Brain microvascular endothelial cell (primary cell): ENCODE measurements at places on chromosomes 2 and 18.

GRCh38 chr18:80244956-80245730 lies 2.2 kb downstream of the PARD6G start:
- no peak for DNase-seq

GRCh38 chr2:41483226-41483625 lies 564.6 kb upstream of the PKDCC start:
- no peak for DNase-seq

- DNase-seq: no peak
Measured at GRCh38 chr2:47735912-47736311, 47.0 kb upstream of the MSH6 start.

DNA sequence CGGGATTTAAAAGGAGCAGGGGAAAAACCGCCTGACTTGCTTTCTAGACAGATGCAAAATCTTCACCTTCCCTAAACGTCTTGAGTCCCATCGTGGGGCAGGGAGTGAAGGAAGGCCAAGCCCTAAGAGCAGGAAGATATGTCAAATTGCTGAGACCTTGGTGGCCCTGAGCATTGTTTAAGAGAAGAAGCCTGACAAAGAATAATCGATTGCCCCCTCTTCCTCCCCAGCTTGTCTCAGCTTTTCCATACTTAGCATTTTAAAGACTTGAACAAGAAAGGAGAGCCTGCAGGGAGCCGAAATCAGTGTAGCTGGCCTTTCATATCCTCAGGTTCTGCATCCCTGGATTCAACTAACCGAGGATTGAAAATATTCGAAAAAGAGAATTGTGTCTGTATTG lies 157.6 kb upstream of the DLX2 start:
- no peak for DNase-seq

- no peak for DNase-seq
Measured at GRCh38 chr2:217085543-217085942, 225.7 kb upstream of the TNP1 start.

GRCh38 chr18:11327391-11328009 lies 178.1 kb upstream of the PIEZO2 start:
- no peak for DNase-seq

DNA sequence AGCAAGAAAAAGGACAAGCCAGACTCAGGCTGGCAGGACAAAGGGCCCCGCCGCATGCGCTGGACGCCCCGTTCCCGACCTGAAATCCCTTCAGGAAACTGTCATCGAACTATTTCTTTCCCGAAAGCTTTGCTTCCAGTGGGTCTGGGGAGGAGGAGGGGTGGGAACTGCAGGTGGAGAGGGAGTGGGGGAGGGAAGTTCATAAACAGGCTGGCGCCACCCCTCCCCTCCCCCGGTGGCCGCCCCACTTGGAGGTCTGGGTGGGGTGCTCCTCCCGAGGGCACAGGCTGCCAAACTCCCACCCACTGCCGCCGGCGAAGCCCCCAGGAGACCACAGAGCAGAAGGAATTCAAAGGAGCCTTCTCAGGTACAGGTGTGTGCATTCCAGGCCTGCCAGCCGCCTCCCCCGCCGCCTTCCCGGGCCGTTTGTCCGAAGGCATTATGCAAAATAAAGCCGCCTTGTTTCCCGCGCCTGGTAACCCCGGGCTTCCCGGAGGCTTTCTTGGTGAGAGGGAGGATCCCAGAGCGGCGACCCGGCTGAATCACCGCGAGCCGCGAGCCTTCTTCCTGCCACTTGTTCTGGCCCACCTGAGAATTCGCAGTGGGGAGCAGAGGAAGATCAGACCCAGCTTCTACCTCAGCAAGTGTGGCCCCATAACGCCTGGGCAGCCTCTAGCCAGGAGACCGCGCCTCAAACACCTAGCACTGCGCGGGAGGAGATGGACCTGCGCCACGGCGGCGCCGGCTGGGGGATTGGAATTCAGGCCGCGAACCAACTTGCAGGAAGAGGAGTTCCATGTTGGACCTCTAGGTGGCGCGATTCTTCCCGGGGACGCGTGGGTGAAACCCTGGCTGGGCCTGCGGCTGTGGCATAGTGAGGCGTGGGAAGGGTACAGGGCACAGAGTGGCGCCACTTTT lies 101.9 kb downstream of the FOXI3 start:
- peak; percentile 16 for DNase-seq

- no peak for DNase-seq
Measured at GRCh38 chr2:219918254-219918653, 290.8 kb downstream of the SLC4A3 start.

DNA sequence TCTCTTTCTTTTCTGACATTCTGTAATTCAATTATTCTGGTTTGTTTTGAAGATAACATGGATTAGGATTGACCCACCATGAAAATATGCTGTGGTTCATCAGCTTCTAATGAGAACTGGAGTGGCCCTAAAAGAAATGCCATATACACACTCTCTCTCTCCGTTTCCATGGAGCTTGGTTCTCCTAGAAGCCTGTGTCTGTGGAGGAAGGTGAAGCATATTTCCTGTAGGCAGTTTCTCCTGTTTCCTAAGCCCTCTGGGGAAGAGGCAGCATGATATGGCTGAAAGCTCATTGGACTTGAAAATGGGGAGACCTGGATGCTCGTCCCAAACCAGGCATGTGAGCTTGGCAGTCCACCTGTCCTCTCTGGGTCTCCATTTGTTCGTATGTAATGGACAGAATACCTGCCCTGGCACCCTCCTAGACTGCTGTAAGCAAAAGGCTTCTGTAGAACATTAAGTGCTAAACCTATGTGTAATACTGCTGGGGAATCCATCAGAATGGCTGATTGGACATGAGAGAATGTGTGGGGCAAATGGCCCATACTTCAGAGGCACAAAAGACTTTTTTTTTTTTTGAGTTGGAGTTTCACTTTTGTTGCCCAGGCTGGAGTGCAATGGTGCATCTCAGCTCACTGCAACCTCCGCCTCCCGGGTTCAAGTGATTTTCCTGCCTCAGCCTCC lies 75.3 kb upstream of the PPP1CB start:
- DNase-seq: no peak

DNA sequence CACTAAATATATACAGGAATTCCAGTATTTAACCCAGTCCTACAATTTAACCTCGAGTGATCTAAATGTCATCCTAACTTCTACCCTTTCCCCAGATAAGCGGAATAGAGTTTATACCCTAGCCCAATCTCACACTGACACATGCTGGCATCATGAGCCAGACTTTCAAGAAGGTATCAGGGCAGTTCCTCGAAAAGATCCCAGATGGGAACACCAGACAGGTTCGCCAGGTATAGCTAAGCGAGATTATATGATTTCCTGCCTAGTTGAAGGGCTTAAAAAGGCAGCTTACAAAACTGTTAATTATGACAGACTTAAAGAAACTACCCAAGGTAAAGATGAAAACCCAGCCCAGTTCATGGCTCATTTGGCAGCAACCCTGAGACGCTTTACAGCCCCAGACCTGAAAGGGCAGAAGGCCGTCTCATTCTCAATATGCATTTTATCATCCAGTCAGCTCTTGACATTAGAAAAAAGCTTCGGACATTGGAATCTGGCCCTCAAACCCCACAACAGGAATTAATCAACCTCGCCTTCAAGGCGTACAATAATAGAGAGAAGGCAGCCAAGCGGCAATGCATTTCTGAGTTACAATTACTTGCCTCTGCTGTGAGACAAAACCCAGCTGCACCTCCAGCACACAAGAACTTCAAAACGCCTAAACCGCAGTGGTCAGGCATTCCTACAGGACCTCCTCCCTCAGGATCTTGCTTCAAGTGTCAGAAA lies 668.2 kb upstream of the PKDCC start:
- DNase-seq: no peak

DNA sequence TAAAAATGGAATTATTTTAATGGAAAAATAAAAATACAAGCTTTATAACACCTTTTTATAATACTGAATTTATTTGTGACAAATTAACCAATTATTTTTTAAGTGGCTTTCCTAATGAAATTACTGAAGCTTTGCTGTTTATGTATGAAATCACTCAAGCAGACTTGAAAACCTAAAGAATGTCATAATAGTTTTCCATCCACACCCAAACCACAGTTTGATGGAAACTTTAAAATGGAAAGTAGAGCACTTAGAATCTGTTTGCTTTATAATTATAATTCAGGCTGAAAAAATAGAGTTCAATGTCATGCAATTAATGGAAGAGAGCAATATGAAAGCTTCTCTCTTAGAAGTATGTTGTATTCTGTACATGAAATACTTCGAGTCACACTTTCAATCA lies 31.6 kb upstream of the WDR75 start:
- DNase-seq: no peak

- DNase-seq: no peak
Measured at GRCh38 chr2:37648331-37649011, 23.0 kb downstream of the CDC42EP3 start.

DNA sequence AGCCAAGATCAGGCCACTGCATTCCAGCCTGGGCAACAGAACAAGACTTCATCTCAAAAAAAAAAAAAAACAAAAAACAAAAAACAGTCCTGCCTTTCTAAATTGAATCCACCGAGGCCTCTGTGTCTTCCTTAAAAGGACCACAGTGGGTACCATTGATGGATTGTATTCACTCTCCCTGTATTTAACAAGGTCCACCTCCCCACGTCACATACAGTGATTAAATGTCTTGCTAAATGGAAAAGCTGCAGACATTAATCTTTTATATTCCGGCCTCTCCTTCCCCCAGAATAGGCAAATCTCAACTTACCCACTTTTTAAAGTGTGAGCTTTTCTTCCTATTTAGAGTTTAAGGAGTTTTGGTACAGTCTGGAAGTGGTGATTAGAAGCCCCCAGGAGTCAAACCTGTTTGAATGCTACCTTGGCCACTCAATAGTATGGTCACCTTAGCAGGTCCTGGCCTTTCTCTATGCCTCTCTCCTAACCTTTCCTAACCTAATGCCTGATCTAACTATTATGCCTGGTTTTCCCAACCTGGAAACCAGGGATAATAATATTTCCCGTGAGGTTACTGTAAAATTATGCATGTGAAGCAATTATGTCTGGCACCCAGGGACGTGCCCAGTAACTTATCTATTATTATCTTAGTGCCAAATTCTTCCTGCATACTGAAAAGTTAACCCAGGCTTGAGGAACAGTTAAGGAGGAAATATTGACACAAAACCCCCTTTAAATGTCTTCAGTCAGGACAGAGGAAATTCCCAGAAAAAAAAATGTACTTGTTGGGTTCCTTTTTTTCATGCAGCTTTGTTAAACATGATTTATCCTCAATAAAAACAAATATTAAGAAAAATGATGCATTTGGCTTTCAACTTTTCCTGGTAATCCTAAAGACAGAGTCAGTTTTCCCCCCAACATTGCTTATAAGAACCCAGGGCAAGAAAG lies 3.1 kb downstream of the NFE2L2 start:
- no peak for DNase-seq

GRCh38 chr2:59342166-59342565 lies 1101.0 kb upstream of the FANCL start:
- DNase-seq: no peak

DNA sequence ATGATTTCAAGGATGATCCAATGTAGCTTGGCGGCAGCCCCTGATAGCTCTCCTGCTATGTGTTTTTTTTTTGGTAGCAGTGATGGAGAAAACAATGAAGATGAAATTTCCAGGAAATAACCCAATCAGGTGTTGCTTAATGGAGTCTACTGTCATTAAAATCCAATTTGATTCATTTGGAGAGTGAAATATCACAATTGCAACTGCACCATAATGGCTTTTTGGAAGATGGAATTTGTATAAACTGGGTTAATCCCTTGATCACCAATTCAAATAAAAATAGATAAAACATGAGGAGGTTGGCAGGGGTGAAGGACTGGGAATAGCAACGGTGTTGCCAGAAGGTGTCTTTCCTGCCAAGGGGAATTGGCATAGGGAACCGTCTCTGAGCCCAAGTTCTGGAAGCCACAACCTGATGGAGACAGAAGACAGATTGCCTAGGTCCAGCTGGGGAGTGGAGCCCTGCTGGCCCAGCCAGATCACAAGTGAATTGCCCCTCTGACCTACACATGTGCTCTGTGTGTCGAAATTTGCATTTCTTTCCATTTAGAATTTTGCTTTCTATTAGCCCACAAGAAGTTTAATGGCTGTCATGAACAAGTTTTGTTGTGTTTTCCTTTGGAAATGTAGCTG lies 170.3 kb upstream of the SPRED2 start:
- DNase-seq: no peak

- no peak for DNase-seq
Measured at GRCh38 chr18:11997466-11997865, 16.2 kb downstream of the IMPA2 start.

GRCh38 chr2:37553411-37554154 lies 117.9 kb downstream of the CDC42EP3 start:
- no peak for DNase-seq

- no peak for DNase-seq
Measured at GRCh38 chr2:207167099-207167923, 1.6 kb upstream of the KLF7 start.

DNA sequence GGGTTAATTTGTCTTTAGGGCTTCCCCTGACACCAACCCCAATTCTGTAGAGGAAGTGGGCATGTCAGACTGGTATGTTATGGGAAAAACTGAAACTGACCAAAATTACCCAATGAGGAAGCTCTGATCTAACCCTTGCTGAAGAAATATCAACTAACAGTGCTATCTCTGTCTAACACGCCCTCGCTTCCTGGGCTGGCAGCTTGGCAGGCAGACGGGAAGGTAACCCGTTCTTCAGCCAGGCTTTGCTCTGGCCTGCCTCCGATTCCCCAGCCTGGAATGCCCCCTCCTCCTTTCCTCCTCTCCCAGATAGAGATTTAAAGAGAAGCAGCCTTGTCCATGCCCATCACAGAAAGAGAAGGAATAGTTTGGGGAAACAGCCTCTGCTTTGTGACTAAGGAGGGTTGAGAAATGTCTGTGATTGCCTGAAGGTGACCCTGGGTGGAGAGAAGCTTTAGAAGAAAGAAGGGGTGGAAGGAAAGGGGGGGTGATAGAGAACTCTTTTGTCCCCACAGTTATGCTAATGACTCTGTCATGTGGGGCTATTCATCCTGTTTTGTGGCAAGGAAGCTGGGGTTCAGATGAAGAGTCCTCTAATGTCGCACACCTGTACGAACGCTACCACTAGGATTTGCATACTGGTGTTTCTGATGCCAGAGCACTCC lies 15.4 kb downstream of the HK2 start:
- no peak for DNase-seq

DNA sequence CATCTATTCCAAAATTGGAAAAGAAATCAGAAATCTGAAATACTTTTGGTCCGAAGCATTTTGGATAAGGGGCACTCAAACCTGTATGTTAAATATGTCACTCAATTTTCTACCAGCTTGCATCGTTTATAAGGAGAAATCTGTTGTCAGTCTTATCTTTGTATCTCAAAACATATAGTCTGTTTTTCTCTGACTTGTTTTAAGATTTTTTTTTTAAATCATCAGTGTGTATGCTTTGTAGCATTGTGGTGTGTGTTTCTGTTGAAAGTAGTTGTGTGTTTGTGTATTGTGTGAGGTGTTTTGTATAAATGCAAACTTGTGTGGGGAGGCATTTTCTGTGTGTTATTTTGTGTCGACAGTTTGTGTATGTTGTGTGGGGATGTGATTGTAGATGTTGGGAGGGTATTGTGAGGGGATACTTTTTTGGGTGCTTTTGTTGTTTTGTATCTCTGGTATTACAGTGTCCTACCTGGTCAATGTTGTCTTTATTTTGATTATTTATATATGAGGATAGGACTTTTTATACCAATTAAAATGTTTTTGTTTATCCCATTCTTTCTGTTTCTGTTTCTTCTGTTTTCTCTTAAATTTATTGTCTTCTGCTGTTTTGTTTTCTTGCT lies 30.9 kb downstream of the SMCHD1 start:
- DNase-seq: no peak

GRCh38 chr2:67724261-67724660 lies 327.1 kb downstream of the ETAA1 start:
- no peak for DNase-seq

GRCh38 chr2:217743407-217743806 lies 259.4 kb downstream of the TNS1 start:
- DNase-seq: no peak
